HCEC 1CT (cell line): ENCODE measurements at places on chromosomes 1 and 21.

DNA sequence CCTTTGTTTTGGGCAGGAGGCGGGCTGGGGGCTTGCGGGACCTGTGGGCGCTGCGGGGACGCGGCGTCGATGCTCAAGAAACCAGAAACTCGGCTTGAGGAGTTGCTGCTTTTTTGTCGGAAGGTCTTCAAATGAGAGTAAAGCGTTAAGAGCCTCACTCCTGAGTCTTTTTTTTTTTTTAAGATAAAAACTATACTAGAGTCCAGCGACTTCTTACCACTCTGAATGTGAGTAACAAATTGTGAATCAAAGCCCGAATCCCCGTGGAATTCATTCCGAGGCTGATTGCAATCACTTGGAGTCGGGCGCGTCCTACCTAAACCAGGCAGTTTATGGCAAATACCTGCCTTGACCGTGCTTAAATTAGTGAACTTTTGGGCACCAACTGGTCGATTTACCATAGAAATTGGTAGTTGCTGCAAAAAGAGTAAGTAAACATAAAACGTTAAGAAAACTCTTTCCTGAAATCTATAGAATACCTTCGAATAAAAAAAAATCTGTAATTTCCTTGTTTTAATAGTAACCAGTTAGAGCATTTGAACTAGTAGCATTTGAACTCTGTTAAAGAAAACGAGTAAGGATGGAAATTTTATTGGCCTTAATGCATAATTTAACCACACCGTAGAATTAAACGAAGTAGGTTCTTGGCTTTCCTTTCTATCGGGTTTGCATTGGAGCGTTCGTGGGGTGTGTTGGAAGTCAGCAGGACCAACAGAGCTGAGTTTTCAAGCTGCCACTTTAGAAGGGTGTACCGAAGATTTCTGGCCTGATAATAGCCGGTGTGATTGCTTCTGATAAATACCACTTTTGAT, 769 bp downstream of the GPSM2 start:
- DNase-seq = peak; percentile 48

DNA sequence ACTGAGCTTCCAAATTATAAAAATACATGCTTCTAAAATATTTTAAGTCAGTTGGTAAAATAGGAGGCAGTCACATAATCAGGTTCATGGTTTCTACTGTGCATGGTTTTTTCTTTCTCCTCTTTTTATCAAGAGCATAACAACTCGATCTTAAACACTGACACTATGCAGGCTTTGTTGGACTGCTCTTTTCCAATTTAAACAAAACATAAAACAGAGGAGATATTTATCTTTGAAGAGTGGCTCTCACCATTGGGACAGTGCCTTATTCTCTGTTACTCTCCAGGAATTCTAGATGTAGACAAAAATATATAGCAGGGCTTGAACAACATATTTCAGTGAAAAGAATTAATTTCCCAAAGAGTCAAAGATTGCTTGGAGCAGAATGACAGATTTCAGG, 883.5 kb upstream of the ADGRL2 start:
- DNase-seq = no peak

GRCh38 chr1:6991266-6991665, 206.0 kb downstream of the CAMTA1 start:
- DNase-seq = peak; percentile 79

DNA sequence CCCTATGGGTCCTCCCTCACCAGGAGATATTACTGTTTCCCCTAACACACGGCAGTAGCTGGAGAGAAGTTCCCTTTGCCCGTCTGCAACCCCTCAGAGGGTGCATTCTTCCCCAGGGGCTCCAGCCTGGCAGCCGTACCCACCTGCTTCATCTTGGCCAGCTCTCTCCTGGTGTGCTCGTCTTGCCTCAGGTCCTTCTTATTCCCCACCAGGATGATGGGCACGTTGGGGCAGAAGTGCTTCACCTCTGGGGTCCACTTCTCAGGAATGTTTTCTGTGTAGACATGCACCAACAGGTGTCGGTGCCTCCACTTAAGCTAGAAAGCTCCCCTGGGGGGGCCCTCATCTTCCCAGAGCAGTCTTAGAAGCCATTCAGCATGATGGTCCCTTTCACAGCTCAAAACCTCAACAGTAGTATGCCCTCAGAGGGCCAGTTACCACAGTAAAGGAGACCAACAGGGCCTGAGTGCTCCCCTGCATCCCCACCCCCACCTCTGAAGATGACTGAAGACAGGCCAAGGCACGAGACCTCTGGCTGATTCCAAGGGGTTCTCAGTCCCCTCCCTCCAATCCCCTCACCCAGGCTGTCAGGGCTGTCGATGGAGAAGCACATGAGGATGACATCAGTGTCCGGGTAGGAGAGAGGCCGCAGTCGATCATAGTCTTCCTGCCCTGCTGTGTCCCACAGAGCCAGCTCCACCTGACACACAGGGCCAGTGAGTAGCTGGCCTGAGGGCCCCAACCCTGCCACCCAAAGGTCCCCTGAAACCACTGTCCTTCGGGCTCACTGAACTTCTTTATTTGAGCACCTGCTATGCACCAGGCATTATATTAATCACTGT, 4.3 kb downstream of the RHOC start:
- DNase-seq = no peak

DNA sequence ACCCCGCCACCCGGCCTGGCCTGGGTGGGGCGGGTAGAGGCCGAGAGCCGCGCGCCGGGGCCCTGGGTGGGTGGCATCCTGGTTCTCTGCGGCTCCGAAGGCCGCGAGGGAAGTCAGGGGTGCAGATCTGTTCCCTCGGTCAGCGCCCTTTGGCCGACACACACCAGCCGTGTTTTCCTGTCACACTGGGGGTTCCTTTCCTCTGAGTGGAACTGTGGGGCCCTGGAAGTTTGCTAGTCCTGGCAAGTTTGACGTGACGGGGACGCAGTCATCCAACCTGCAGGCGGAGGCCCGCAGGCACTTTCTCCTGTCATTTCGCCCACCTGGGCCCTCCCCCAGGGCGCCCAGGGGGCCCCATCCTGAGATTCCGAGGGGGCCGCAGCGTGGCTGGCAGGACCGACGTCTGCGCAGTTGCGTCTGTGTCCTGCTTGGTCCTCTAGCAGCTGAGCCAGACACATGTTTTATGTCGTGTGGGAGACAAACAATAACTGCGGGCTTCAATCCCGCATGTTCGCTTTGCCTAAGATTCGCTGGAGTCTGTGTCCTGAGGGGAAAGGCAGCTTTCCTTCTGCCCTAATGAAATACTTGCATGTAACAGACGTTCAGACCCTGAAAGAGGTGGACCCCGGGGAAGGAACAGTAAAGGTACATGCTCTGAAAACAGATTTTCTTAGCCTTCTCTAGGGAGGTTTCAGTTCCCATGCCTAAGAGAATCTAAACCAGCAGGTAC, 1.5 kb downstream of the FAM163A start:
- DNase-seq = no peak

DNA sequence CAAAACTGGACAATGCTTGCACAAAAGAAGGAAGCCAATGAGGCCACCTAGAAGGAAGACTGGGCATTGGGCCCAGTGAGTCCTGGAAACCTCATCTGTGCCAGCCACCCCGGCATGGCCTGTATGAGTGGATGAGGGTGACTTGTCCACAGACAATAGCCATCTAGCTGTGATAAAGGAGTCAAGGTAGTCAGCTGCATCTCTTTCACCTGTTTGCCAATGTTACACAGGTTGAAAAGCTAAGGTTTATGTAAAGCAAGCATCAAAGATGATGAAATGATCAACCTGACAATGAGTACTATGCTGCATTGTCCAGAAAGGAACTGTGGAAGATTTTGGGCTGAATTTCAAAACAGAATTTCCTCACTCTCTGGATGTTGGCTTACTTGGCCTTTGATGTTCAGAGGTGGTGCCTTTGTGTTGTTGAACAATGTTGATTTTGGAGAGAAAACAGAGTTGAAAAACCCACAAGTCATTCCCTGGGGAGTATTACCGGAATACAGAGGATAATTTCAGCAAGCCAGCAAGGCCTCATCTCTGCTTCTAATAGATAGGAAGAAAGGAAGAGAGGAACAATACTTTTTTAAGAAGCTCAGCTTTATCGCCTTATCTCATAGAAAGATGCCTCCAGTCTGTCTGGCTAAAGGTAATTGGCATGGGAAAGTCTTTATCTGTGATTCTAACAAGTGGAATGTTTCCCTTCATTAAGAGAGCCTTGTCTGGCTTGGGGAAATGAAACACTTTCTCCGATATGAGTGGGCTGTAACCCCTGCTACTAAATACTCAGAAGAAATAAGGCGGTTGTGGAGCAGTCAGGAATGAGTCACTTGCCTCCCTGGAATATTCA, 11.4 kb upstream of the SELE start:
- no peak for DNase-seq

DNA sequence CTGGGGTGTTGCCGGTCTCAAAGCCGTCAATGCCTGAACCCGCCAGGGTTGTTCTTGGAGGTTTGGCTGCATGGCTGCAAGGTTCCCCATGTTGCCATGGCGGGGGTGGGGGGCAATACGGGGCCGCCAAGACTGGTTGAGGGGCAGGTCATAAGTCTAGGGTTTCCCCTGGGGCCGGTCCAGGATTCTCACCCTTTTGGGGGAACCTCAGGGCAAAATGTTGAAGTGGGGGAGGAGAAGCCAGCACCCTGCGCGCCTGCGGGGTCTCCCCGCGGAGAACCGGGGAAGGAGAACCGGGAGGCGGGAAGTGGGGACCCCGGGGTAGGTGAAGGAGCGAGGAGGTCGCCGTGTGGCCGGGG, 401 bp upstream of the ARHGEF10L start:
- DNase-seq = no peak

DNA sequence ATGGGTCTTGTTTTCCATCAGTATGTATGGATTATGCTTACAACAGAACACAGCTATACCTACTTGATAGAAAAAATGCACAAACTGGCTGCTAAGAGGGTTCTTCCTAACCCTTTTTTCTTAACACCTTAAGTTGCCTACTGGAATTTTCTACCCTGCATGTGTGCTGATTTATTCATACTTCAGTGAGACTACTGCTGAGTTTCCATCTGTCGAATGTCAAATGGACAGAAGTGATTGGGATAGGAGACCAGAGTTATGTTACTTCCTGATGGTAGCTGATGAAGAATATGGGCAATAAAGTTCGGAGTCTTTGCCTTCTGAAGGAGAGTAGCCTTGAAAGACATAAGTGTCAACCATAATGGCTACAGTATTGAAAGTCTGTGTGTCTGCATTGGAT, 6.5 kb upstream of the DNM3 start:
- no peak for DNase-seq

DNA sequence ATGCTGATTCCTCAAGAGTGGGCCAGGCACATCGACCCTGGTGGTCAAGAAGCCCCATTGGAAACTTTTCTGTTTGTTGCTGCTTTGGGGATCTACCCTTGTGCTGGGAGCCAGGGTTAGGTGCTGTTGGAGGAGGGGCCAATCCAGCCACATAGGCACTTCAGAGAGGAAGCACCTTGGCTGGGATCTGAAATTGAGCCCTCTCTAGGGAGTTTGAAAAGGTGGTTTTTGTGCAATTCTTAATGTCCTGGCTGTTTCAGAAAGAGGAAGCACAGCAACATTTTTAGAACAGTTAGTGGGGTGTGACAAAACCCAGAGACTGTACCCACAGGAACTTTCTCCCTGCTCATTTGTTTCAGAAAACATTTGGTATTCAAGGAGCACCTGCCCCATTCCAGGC, 17.2 kb upstream of the BEND5 start:
- no peak for DNase-seq

- no peak for DNase-seq
Observed at GRCh38 chr1:244628789-244629188, 24.1 kb upstream of the DESI2 start.
